NCI-H1930 (cell line): ENCODE measurements at places on chromosomes 4 and X.

DNA sequence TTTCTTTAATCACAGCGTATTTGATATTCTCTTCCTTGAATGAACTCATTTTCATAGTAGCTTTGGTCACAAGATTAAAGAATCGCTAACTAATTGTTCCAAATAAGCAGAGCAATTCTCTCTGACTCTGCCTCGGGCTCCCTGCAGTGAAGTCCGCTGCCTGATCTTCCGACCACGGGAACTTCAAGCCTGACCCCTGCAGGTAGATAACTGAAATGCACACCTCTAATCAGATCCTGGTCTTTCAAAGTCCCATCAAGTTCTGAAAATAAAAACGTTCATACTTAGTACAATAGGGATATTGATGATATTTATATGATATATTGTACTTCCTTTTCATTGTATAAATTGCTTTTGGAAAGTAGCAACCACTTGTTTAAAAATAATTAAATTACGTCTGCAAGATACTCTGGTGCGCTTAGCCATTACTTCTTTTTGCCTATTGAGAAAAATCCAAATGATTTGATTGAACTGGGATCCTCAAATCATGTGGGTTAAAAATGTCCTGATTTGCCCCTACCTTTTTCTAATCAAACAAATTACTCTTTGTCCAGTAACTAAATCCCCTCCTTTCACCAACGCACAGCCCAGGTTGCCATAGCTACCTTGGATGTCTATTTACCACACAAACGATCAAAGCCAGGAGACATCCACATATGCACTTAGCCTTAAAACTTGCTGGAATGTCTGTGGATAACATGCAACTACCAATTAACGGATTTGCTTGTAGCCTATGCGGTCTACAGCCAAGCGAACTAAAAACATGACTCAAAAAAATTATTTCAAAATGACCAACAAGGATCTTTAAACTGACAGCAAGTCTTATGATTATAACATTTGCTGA is 4.2 kb downstream of the MID1 start:
- DNase-seq: no peak

GRCh38 chr4:25743971-25744370 is 88.3 kb downstream of the SLC34A2 start:
- DNase-seq: no peak

- DNase-seq: no peak
Observed at GRCh38 chrX:122115604-122116003, 1068.2 kb downstream of the GLUD2 start.

DNA sequence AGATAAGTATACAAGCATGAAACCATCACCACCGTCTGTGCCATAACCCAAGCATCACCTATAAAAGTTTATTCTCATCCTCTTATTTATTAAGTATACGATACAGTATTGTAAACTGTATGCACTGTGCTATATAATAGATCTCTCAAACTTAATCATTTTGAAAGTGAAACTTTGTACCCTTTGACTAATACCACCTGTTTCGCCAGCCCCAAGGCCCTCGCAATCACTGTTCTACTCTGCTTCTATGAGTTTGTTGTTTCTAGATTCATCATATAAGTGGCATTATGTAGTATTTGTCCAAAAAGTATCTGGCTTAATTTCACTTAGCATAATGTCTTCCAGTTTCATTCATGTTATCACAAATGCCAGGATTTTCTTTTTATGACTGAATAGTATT is 72.1 kb upstream of the DOCK11 start:
- no peak for DNase-seq

DNA sequence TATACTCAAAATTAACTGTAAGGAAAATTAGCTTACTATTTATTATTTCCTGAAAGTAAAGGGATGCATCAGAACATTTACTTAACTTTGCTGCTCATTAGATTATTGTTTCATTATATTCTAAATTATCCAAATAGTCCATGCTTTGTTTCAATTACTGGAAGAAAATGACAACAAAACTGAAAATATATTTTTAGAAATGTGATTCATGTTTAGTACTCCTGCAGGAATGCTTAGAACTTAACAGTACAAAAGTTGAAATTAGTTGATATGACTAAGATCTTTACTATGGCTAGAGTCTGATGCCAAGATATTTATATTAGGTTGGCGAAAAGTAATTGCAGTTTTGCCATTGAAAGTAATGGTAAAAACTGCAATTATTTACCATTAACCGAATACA is 660.5 kb upstream of the PABPC4L start:
- no peak for DNase-seq

GRCh38 chr4:121952290-121952689 is 430 bp upstream of the TRPC3 start:
- DNase-seq: no peak

GRCh38 chr4:1216869-1217294 is 32.0 kb downstream of the CTBP1 start:
- DNase-seq: no peak

GRCh38 chr4:2662598-2662997 is 93.5 kb downstream of the TNIP2 start:
- DNase-seq: no peak
